Activated CD4-positive, CD25-positive, alpha-beta regulatory T cell treated with anti-CD3 and anti-CD28 coated beads, Interleukin-2, amount 50 U/mL, for 16 hours (primary cell): ENCODE measurements at places on chromosomes 12 and 14.

- no peak for DNase-seq
Measured at GRCh38 chr12:111064982-111065381, 144.6 kb upstream of the MYL2 start.

DNA sequence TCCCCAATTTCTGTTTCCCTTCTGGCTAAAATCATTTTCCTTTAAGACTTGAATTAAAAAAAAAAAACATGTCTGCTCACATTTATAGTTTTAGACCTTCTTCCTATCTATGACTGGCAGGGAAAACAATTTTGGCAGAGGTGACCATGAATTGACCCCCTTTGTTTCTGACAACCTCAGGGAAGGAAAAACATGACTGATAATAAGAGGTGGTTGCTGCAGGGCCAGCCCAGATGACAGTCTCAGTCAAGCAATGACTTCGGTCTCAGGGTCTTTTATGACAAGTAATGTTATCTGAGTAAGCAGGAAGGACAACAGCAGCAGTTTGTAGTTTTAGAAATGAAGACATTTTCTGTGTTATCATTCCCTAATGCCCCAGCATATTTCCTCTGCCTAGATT is 430.9 kb downstream of the LRIG3 start:
- no peak for DNase-seq

- DNase-seq, result peak; percentile 69
Measured at GRCh38 chr12:105330283-105330930, at the start of gene C12orf75. C12orf75 (plus strand) TSS chr12:105330691; CDS start chr12:105330892, 201 bp downstream.

GRCh38 chr12:88432531-88433490 is 147.5 kb downstream of the KITLG start:
- no peak for DNase-seq

DNA sequence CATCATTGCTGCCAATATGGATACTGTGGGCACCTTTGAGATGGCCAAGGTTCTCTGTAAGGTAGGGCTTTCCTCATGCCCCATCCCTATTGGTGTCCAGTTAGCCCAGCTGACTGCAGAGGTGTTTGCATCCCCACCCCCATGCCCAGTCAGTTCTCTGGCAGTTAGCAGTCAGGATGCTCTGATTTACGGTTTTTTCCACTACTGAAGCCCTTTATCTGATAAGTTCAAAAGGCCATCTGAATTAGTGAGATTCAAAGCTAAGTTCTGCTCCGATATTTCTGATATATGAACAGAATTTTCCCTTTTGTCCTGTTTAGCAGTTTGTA is 773 bp downstream of the GMPR2 start:
- no peak for DNase-seq

DNA sequence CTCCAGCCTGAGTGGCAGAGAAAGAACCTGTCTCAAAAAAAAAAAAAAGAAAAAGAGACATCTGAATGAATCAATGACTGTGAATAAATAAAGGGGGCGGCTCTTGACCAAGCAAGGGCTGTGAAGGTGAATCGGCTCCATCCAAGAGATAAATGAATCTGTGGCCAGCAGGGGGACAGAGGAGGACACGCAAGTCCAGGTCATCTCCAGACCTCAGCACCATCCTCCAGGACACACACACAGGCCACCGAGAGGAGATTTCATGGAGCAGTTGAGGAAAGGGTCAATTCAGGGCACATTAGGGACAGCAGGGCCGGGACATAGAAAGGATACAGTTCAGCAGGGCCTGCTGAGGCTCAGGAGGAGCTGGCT is 21.6 kb downstream of the TRPV4 start:
- no peak for DNase-seq

DNA sequence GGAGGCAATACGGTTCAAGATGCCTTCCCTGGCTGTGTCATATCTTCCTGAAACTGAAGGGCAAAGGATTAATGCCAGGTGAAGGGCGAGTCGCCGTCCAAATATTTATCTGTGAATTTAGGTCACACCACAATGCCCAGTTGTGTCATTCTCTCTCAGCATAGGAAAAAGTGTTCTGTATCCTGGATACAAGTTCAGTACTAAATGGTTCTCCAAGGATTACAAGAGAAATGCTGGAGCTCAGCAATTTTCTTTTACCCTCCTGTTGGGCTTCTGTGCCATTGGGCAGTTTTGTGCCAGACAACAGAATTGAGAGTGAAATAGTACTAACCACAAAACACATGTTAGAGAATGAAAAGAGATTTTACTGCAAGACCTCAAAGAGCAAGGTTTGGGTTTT is 493.9 kb downstream of the EGLN3 start:
- no peak for DNase-seq

GRCh38 chr14:91419451-91419850 is 1.8 kb upstream of the CCDC88C start:
- no peak for DNase-seq

DNA sequence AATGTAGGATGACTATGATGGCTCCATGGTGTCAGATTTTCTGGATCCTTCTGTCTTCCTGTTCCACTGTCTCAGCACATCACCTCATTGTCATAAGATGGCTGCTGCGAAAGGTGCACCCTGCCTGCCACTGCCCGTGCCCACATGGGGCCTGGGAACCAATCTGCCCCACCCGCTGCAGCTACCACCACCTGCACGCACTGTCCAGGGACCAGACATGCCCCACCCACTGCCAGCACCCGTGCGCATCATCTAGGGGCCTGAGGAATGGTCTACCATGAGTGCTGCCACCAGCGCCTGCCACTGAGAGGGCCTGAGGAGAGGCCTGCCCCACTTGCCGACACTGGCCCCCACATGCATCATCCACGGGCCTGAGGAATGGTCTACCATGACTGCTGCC is 23.8 kb downstream of the CYP46A1 start:
- DNase-seq, result no peak

- no peak for DNase-seq
Measured at GRCh38 chr12:104056419-104056972, 6.5 kb upstream of the GLT8D2 start.

- DNase-seq, result no peak
Measured at GRCh38 chr14:67806246-67806645, 10.1 kb downstream of the ZFYVE26 start.

DNA sequence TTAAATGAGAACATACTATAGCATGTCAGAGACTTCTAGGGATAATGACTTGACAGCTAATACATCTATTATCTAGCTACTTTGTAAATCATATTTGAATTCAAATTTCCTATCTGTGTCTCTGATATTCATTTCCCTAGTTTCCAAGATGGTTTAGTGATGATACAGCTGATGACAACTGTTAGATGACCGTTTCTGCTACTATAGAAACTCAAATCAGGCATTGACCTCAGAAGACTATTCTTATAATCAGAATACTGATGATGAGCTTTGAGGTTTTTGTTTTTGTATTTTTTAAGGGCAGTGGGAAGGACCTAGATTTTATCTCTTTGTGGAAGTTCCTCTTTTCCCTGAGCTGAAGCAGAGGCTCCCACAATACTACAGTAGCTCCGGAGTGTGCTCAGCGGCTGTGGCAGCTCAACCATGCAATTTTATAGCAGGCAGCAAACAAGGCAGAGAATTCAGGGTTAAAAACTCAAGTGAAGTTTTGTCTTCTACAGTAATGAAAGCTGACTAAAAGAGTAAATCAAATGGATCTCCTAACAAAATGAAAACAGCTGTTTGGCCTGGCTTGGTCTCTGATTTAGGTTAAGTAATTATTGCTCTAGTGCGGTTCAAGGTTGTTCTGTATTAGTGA is 145.1 kb downstream of the SLC25A21 start:
- no peak for DNase-seq

DNA sequence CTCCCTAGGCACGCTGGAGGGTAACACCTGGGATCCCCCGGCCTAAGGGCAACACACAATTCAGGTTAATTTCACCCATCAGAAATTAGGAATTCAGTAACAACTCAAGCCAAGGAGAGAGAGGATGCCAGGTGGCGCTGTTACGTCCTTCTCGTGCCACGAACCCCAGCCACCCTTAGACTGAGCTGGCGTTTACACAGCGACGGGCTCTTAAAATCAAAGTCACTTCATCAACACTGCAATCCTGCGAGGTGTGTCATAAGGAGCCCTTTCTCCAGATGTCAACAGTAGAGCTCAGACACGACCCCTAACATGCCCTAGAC is 110.6 kb upstream of the TMEM132D start:
- no peak for DNase-seq

GRCh38 chr14:105157872-105158271 is 10.7 kb downstream of the JAG2 start:
- DNase-seq, result no peak

GRCh38 chr14:67510836-67511235 is 22.3 kb upstream of the PLEKHH1 start:
- no peak for DNase-seq

DNA sequence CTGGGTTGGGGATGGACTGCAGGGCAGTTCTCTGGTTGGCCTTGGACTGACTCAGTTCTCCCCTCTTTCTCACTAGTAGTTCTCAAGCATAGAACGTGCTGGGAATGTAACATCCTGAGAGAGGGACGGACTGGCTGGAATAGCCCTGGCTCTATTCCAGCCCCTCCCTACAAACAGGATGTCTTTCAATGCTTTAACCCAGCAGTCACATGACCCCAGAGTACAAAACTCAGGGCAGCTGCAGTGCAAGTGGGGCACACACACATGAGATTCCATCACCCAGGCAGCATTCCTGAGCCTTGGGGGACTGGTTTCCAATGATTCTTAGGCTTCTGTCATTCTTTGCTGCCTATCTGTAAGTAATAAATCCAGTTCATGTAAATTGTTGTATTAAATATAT is 1.6 kb upstream of the ACOT6 start:
- no peak for DNase-seq

- DNase-seq, result no peak
Measured at GRCh38 chr12:4960547-4960946, 50.8 kb downstream of the KCNA1 start.

GRCh38 chr12:118328486-118329330 is 44.0 kb downstream of the TAOK3 start:
- DNase-seq, result no peak

DNA sequence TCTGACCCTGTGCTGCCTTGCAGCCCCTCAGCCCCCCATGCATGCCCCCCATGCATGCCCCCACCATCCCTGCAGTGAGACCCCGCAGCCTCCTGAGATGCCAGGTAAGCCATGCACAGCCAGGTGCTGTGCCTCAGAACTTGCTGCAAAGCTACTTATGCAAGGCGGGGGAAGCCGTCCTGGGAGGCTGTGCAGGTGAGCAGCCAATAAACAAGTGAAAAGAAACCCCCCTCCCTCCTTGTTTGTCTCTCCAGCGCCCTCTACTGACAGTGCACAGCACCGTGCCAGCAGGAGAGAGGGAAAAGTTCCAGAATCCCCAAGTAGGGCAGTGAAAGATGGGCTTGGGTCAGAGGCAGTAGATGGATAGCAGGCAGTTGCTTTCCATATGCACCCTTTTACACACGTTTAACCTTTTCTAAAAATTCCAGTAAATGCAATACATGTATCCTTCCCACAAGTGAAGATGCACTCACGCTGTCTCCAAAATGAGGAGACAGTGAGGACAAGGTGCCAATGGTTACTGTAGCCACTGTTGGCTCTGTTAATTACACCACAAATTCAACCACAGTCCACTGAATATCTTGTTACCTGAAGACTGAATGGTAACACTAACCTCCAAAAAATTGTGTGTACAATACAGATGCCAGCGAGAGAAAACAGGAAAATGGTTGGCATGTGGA is 18.0 kb downstream of the TNFAIP2 start:
- no peak for DNase-seq

- DNase-seq, result no peak
Measured at GRCh38 chr12:44812062-44812461, 64.1 kb downstream of the NELL2 start.

DNA sequence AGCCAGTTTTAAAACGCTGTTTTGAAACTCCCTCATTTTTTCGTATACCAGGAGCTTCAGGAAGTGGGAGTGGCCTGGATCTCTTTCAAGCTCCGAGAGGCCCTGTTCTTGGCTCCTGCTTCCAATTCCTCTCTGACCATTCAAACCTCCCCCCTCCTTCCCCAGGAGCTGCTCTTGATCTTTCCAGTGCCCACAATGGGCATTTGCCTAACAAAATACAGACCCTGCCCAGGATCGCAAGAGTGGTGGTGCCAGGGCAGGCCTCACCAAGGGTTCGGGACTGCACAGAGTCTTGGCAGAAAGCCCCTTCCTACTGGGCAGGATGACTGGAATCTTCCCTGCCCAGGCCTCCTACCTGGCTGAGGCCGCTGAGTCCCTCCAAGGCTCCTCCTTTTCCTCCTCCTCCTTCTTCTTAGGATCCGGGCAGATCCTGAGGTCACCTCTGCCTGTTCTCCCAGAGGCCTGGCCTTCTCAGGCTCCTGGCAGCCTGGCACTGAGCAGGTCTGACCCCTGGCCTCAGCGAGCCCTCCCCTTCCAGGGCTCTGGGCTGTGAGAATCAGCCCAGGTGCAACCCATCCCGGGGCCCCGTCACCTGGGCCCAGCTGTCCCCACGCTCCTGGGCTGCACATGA is 46.9 kb upstream of the NOS1 start:
- DNase-seq, result no peak

- no peak for DNase-seq
Measured at GRCh38 chr14:68199554-68200151, 380.1 kb downstream of the RAD51B start.

GRCh38 chr12:121494093-121494787 is 86.6 kb downstream of the KDM2B start:
- peak; percentile 23 for DNase-seq

- no peak for DNase-seq
Measured at GRCh38 chr12:100391856-100392255, 35.0 kb downstream of the SLC17A8 start.

DNA sequence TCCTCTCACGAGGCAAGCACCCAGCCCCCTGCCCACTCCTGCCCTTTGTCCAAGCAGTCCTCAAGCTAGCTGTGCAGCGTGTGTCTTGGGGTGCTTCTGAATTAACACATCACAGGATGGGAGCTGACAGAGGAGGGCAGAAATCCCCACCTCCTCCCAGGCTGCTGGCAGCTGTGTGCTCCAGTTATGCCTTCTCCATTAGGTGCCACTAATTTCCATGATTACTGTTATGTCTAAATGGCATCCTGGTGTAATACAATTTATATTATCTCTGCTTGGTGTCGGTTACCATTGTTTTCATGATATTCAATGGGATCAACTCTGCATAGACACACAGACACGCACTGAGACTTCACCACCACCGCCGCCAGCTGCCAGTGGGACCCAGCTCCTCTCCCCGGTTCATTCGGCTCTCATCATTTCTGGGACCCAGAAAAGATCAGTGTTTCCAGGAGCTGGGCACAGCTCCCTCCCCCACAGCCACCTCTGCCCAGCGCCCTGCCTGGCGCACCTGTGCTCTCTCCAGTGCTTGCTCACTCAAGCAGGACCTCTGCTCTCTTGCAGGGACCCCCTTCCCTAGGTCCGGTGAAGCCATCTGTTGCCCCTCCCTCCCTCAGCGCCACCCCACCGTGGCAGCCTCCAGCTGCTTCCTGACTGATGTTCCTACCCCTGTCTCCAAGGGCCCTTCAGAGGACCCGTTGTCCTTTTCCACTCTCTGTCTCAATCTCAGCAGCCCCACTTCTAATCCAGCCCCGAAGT is 167.5 kb upstream of the FKBP4 start:
- DNase-seq, result no peak
